ENCODE measurements at places on chromosomes 4 and X.

GRCh38 chrX:71910986-71911730, 513 bp downstream of the NHSL2 start:
- no peak for DNase-seq

GRCh38 chr4:53651156-53651735, 60.0 kb upstream of the LNX1 start:
- DNase-seq, result no peak

GRCh38 chrX:103483720-103484119, 35.6 kb downstream of the RAB40A start:
- DNase-seq, result no peak

GRCh38 chr4:68369142-68369805, 19.4 kb upstream of the YTHDC1 start:
- no peak for DNase-seq

GRCh38 chr4:52869196-52869595, 7.1 kb downstream of the RASL11B start:
- DNase-seq, result no peak

GRCh38 chr4:115418635-115419396, 305.4 kb upstream of the NDST4 start:
- no peak for DNase-seq

GRCh38 chrX:49977319-49978090, 55.1 kb downstream of the CLCN5 start:
- DNase-seq, result no peak

DNA sequence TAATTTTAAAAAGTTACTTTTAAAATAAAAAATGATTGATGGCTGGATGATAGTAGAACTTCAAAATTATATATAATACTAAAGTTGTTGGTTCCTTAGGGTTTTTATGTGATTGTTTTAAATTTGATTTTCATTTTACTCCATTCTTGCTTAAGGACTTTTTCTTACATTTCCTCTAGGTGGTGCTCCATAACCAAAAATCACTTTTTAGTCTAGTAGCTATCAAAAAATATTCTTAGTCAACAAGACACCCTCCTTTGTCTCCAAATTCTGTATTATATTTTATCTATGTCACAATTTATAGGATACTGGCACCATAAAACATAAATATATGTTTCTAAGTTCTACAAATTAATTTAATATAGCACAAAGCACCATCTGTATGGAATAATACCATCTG, 67.2 kb upstream of the BRWD3 start:
- no peak for DNase-seq

DNA sequence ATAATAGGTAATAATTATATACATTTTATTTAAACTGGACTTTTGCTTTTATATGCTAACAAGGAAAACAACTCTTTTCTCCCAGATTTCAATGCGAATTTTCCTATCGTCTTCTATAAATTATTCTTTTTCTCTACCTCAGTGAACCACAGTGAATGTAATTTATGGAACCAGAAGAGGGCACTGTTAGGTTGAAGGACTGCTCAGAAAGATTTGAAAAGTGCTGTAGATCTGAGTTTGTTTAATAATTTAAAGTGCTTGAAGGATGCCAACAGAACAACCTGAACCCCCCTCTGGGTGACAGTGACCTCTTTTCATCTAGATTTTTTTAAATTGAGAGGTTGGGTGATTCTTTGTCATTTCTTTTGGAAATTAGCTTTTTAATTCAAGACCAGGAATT, 54.9 kb downstream of the PHOX2B start:
- no peak for DNase-seq

- DNase-seq, result no peak
Measured at GRCh38 chr4:166655705-166656104, 578.6 kb downstream of the SPOCK3 start.

- peak; percentile 57 for DNase-seq
Measured at GRCh38 chr4:139030614-139031235, 15.1 kb downstream of the NOCT start.

DNA sequence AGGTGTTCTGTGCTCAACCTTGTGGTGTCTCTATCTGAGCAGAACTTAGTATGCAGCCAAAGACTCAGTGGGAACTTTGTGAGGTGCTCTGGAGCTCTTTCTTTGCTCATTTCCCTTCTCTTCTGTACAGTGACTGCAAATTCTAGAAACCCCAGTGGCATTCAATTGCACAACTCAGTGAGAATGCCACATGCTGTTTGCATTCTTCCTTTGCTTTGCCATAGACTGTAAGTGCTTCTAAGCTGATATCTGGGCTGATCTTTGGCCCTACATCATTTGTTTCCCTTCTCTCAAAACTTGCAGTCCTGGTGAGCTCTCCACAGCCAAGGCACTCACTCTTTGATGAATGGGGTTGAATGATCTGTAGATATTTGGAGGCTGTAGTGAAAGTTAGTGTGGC, 7.0 kb downstream of the PNMA3 start:
- no peak for DNase-seq

DNA sequence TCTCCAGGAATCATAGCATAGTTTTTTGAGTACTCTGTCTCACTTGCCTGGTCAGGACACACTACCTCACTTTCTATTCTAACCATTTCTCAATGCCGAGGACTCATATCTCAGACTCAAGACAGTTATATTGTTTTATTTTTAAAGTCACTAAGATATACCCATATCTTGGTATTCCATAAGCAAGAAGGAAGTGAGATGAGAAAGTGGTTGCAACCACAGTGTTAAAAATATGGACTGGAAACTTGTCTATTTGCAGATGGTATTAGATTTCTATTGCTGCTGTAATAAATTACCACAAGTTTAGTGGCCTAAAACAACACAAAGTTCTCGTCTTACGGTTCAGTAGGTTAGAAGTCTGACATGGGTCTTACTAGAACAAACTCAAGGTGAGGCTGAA, 344.8 kb upstream of the MAGEB2 start:
- DNase-seq, result no peak

GRCh38 chrX:9612146-9612505, 147.3 kb downstream of the TBL1X start:
- no peak for DNase-seq

GRCh38 chr4:142354041-142354440, 492.1 kb downstream of the INPP4B start:
- no peak for DNase-seq

GRCh38 chrX:110410603-110411002, 52.0 kb downstream of the RTL9 start:
- DNase-seq, result no peak

- DNase-seq, result no peak
Measured at GRCh38 chrX:16589211-16589610, 60.7 kb upstream of the S100G start.

DNA sequence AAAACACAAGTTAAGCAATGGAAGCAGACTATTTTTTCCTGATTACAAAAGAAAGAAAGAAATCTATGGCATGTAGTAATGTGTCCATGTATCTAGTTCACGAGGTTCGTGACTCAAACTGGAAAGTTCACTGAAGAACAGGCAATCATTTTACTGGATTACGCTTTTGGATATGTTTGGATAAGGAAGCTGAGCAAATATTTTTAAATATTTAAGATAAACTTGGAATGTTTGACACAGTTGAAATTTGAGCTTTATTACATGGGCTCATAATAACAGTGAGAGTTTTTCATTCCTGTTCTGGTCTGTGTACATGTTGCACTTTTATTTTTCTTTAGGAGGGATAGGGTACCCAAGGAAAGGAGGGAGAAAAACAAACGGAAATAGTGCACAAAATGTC, 244.2 kb upstream of the GK2 start:
- no peak for DNase-seq

DNA sequence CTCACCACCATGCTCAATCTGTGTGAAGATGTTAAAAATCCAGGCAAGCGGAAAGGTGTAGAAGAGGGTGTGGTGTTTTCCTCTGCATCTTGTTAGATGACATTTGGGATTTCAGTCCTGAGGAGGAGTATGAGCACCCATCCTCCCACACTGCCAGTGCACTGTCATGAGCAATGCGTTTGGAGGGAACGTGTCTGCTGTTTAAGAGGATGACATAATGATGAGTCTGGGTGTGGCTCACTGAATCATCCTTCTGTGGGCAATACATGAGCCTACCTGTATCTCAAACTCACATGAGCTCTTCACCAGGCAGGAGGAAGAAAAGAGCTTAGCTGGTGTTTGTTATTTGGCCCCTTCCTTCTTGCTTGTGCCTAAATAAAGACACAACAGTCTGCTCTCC, 67.9 kb upstream of the ARX start:
- DNase-seq, result no peak

- DNase-seq, result no peak
Measured at GRCh38 chr4:81409836-81410235, 61.9 kb downstream of the RASGEF1B start.

- DNase-seq, result no peak
Measured at GRCh38 chr4:10584042-10584441, 100.5 kb downstream of the CLNK start.

DNA sequence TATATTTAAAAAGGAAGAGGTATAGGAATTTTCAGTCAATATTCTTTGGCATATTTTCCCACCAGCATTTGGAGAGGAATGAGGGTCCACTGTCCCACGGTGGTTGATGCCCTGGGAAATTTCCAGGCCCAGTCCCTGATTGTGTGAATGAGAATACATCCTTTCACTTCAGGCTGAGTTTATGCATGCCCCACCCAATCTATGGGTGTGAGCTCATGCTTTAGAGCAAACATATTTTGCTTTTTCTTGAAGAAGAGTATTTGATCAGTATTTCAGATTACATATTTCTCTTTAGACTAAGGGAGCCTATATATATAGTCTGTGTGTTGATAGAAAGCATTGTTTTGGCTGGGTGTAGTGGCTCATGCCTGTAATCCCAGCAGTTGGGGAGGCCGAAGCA, 77.2 kb downstream of the REPS2 start:
- no peak for DNase-seq

DNA sequence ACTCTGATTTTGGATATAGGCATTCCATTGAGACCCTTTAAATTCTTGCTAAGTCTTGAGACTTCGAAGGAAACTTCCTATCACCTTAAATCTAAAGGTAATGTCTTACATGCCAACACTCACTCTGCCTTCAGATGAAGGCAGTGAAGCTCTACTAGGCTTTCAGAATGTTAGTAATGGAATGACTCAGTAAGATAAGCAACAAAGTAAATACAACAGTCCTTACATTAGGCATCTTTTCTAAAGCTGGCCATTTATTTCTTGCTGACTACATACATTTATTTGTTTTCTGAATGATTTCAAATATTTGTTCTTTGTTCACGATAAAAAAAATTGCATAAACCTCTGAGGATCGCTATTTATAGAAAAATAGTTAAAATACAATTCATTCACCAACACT, 43.5 kb downstream of the ASIC5 start:
- DNase-seq, result no peak

GRCh38 chr4:40238700-40239548, 42.1 kb downstream of the RHOH start:
- DNase-seq, result no peak

GRCh38 chrX:19810802-19811201, 76.6 kb downstream of the SH3KBP1 start:
- no peak for DNase-seq

- DNase-seq, result no peak
Measured at GRCh38 chrX:136456133-136456532, 31.6 kb upstream of the BRS3 start.

DNA sequence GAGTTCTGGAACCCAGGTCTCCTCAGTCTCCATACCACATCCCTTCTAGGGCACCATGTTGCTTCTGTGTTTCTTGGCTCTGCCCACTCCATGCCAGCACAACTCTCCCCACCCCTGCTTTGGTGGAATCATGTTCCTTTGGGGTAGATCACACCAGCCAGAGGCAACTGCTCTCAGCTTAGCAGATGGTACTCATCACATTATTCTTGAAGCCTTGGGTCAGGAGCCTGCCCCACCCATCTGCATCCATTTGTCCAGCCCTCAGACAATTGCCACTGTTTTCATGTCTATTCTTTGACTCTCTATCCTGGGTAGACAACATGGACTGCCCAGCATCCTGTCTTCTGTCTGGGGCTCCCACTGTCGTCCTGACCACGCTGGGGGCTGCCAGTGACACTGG, 147.6 kb downstream of the PTTG2 start:
- no peak for DNase-seq

- no peak for DNase-seq
Measured at GRCh38 chr4:85514783-85515182, 39.8 kb downstream of the ARHGAP24 start.

GRCh38 chr4:128700659-128701350, 108.7 kb upstream of the JADE1 start:
- DNase-seq, result no peak

- no peak for DNase-seq
Measured at GRCh38 chr4:105707782-105708180, 708 bp downstream of the INTS12 start.

DNA sequence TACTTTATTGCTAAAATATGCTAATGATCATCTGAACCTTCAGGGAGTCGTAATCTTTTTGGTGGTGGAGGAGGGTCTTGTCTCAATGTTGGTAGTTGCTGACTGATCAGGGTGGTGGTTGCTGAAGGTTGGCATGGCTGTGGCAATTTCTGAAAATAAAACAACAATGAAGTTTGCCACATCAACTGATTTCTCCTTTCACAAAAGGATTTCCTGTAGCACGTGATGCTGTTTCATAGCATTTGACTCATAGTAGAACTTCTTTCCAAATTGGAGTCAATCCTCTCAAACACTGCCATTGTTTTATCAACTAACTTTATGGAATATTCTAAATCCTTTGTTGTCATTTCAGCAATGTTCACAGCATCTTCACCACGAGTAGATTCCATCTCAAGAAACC, 19.3 kb downstream of the DDIT4L start:
- no peak for DNase-seq

- DNase-seq, result no peak
Measured at GRCh38 chr4:79662651-79663050, 254.6 kb upstream of the GK2 start.

- DNase-seq, result peak; percentile 23
Measured at GRCh38 chr4:83282049-83282535, 2.5 kb downstream of the COQ2 start.

DNA sequence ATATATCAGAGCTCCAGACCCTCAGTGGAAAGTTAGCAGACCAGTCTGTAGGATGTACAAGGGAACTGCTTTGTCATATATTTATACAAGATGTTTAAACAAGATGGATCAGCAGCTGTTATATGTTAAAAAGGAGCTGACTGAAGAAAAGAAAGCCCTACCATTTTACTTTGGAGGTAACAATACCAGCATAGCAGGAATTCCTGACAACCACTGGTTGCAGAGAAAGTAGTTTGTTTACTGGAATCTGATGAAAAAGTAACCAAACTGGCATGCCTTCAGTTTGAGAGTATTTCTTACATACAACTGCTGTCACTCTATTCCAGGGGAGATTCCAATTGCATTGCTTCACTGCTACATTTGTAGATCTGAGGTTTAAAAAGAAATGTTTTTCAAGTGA, 49.5 kb upstream of the GABRQ start:
- DNase-seq, result no peak

- no peak for DNase-seq
Measured at GRCh38 chr4:167000141-167000852, 234.0 kb downstream of the SPOCK3 start.

DNA sequence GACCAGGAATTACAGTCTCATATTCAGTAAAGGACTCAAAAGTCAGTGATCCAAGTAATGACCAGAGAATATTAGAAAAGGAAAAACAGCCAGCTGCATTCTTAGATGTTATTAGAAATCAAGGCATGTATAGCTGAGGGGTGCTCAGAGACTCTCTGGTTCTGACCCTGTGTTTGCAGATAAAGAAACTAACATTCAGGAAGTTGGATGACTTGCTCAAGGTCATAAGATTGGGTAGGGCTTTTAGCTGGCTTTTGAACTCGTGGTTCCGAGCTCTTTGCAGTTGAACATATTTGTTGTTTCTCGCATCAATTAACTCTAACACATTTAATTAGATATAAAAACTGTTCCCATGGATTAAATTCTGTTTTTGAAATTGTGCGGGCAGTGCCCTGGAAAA, 62.5 kb upstream of the ENPP6 start:
- DNase-seq, result no peak

GRCh38 chr4:3039706-3040366, 34.5 kb downstream of the HTT-AS start:
- no peak for DNase-seq

All from stimulated activated CD8-positive, alpha-beta memory T cell treated with anti-CD3 and anti-CD28 coated beads, Interleukin-4, amount 100 ng/mL, for 1 hour (primary cell).